A549 treated with AZD2906 at 1 μM for 4 hours (cell line): ENCODE measurements at places on chromosomes 12 and 14. TPM values are rescaled to one million over a fixed set of nuclear protein-coding genes. Genes with fewer than 3 reads are reported as not detected.

Gene MRPL51
- total RNA-seq: 268 to 320 TPM (median 299 TPM) in 5 replicates

Gene ALDH6A1
- 2.0 to 3.1 TPM (median 2.6 TPM) in 5 replicates for total RNA-seq

Gene TMEM52B
- total RNA-seq: 0.05 to 0.25 TPM (median 0.19 TPM) in 4 of 5 replicates, not detected in the other

Gene OR6C2
- total RNA-seq: not detected in 5 replicates

Gene FGD4
- 16.1 to 26.5 TPM (median 20.6 TPM) in 5 replicates for total RNA-seq

Gene FOXN4
- total RNA-seq: 0.04 to 0.11 TPM (median 0.07 TPM) in 5 replicates

Gene GXYLT1
- total RNA-seq: 11.2 to 15.3 TPM (median 13.9 TPM) in 5 replicates

Gene SERPINA3
- total RNA-seq: 12.3 to 15.0 TPM (median 13.4 TPM) in 5 replicates

Gene TSPAN8
- total RNA-seq: 0.08 to 0.22 TPM (median 0.17 TPM) in 4 of 5 replicates, not detected in the other

Gene ALG10
- 4.8 to 7.0 TPM (median 5.9 TPM) in 5 replicates for total RNA-seq

Gene CPNE6
- total RNA-seq: 0.05 to 0.12 TPM (median 0.06 TPM) in 4 of 5 replicates, not detected in the other

Gene TROAP
- total RNA-seq: 77.8 to 88.1 TPM (median 86.0 TPM) in 5 replicates

Gene CCDC177
- total RNA-seq: 0.02 to 0.05 TPM (median 0.03 TPM) in 5 replicates

Gene CNTN1
- total RNA-seq: 36.2 to 57.2 TPM (median 51.1 TPM) in 5 replicates
